ENCODE measurements at places on chromosomes 12 and 14.

- DNase-seq: no peak
Observed at GRCh38 chr12:93608313-93608712, 35.8 kb downstream of the SOCS2 start.

DNA sequence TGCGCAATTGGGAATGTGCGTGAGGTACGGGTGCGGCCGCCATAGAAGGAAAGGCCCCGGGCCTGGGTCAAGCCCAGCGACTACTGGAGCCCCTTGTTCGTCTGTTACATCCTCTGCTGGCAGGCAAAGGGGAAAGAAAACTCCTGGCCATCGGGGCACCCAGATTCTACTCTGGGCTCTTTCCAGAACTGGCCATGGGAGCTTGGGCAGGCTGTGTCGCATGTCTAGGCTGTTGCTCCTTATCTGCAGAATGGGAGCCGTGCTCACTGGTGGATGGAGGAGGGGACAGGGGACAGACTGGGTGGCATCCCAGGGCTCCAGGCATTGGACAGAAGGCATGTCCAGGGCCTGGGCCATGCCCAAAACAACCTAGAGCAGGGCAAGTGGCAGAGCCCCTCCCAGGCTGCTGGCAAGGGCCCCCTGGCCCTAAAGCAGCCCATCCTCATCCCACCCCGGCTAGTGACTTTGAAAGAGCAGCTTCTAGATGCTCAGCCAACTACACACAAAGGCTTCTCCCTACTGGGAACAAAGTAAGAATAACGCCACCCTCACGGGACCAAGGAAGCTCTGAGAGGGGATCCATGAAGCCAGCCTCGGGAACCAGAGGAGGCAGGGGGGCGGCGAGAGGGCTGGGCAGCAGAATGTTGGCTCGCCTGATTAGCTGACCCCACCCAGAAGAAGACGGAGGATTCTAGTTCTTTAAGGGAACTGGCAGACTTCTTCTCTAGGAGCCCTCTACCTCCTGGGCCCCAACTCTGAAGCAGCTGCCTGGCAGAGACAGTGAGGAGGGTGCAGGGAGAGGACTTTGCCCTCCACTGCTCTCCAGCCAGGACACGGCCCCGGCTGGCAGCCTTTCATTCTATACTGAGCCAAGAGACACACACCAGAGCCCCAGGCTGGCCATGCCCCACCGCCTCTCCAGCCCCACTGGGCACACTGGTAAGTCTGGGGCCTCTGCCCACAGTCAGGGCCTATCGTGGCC lies 96.8 kb downstream of the SINHCAF start:
- no peak for DNase-seq

DNA sequence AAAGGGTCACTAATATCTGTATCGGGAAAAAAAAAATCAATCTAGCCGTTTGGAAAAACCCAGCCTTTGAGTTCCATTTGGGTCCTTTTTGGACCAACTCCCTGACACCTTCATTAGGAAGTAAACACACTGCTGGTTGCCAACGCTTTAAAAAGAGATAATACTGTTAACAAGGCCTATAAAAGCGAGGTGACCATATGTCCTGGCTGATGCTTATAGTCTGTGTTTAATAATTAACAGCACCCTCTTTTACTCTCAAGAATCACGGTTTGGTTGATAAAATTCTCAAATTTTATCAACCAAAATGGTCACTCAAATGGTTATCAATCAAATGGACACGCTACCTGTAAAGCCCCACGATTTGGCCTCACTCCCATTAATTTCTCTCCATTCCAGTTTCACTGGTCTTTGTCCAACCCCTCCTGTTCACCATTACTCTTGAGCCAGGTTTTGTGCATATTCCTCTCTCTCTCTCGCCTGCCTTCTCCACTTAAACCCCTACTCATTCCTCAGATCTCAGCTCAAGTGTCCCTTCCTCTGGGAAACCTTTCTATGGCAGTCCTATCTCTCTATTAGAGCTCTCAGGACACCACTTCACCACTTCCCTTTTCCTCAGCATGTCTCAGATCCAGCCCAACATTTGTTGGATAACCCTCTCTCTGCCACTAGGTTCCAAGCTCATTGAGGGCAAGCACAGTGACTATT lies 9.5 kb downstream of the BTG1 start:
- DNase-seq: no peak

DNA sequence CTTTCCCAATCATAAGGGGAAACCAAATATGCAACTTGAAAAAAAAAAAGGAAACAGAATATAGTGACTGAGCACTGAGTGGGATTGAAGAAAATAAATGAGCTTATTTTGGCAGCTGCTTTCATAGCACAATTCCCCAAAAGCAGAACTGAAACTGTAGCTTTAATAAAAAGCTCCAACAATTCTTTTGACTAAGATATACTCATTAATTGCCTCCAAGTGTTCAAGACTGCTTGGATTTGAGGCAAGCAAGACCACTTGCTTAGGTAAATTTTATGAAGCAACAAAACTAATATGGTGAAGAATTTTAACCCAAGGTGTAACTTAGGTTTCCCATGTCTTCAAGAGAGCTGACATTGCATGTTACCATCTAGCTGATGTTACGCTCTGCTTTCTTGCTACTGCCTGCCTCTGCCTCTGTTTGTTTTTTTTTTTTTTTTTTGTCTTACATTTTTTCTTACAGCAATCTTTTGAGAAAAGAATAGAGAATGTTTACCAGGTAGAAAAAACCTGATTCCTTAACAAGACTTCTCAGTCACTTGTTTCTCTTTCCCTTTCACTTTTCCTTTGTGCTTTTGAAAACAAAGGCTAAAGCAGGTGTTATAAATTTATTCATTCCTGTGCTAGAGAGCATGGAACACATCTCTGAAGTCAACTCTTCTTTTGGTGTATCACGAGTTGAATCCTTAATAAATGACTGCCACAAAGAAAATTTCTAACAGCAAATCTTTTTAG lies 134.4 kb downstream of the BCAT1 start:
- no peak for DNase-seq

- no peak for DNase-seq
Observed at GRCh38 chr12:53506450-53506785, 866 bp downstream of the NPFF start.

DNA sequence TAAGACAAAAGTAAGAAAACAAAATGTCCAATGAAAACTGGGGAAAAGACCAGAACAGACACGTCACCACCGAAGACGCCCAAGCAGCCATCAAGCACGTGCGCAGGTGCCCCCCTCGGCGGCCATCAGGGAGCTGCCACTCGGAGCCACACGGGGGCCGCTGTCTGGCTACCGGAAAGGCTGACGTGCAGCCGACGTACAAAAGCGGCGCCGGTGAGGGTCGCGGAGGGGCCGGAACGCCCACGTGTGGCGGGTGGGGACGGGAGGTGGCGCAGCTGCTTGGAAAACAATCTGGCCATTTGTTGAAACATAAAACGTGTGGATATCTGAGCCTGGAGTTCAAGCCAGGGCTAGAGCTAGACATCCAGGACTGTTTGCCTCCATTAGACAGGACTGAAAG lies 60.7 kb downstream of the GALNT9 start:
- DNase-seq: no peak
